ENCODE measurements at places on chromosomes 5 and 9.

GRCh38 chr9:107386396-107386795 lies 103.2 kb downstream of the KLF4 start:
- no peak for DNase-seq

DNA sequence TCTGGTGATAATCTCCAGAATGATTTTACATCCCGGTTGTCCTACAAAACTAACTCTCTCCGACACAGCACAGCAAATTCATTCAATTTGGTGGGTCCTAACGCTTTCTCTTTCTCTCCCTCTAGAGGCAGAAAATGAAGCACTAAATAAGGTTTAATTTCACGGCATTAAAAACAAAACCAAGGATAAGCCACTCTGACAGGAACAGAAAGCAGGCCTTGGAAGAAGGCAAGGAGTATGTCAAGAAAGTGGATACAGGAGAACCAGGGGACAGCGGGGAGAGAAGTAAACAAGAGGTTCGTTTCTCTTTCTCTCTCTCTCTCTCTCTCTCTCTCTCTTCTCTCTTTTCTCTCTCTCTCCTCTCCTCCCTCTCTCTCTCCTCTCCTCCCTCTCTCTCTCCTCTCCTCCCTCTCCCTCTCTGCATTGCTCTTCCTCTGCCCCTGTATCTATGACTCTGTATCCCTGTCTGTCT lies 49.8 kb downstream of the EBF1 start:
- no peak for DNase-seq

GRCh38 chr5:175657593-175658271 lies at the start of gene HRH2:
Gene HRH2 (plus strand): TSS chr5:175658071. CDS start chr5:175683234, 25,163 bp downstream.
- no peak for DNase-seq

DNA sequence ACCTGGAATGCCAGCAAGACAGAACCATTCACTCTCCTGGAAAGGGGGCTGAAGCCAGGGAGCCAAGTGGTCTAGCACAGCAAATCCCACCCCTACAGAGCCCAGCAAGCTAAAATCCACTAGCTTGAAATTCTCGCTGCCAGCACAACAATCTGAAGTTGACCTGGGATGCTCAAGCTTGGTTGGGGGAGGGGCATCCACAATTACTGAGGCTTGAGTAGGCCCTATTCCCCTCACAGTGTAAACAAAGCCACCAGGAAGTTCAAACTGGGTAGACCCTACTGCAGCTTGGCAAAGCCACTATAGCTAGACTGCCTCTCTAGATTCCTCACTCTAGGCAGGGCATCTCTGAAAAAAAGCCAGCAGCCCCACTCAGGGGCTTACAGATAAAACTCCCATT lies 17.3 kb downstream of the RIGI start:
- DNase-seq, result no peak

DNA sequence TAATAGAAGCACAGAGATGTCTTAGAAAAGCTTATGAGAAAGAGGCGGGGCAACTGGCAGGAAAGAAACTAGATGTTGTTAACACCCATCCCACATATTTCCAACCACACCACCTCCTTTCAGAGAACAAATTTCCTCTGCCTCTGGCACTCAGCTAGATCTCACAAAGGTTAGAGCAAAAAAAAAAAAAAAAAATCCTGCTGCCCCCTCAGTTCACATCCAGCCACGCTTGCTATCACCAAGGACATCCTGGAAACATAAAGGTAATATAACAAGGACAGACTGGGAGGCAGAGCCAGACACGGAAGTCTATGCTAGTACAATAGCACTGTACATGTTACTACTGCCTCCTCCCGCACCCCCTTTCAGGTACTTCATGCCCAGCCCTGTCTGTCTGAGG lies 238.0 kb upstream of the PTGER4 start:
- DNase-seq, result no peak

DNA sequence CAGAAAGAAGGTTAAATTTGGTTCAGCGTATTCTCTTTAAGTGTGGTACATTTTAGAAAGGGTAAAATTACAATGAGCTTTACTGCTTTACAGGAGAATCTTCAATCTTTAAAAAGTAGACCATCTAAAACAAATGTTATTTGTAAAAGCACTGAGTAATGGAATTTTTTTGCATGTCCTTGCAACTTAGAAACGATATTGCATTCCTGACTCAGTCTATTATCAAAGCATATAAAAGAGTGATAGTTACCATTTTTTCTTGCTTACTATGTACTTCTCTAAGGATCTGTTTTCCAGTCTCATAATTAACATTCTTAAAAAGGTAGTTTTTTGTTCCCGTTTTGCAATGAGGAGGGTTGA lies 55.5 kb upstream of the TNFAIP8 start:
- no peak for DNase-seq

DNA sequence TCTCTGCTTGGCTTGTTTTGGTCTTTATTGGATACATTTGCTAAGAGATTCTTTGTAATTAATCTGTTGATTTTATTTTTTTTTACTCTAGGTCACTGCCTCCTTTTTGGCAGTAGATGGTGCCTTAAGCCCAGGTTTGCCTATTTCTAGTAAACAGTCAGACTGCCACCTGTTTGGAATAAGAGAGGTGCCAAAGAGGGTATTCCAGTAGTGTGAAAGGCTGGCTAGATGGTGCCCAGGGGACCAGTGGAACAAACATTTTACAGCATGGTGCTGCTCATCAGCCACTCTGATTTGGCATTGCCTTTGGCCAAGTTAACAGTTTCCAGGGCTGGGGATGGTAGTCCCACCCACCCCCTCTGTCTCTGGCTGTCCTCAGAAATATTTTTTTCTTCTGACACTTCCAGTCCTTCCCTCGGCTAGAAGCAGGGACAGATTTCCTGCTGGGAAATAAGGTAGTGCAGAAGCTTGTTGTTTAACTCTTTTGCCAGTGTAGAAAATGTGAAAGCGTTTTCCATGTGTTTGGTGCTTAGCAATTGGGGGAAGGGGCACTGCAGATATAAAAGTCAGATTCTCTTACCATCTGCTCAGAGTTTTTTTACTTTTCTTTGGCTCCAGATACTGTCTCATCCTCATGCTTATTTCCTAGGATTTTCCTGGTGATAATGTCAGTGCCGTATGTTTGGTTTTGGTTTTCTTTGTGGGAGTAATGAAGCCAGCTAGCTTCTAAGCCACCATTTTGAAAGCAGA lies 36.6 kb upstream of the FBXL7 start:
- DNase-seq, result no peak

- DNase-seq, result no peak
Measured at GRCh38 chr5:149265597-149265996, 6.1 kb upstream of the AFAP1L1 start.

DNA sequence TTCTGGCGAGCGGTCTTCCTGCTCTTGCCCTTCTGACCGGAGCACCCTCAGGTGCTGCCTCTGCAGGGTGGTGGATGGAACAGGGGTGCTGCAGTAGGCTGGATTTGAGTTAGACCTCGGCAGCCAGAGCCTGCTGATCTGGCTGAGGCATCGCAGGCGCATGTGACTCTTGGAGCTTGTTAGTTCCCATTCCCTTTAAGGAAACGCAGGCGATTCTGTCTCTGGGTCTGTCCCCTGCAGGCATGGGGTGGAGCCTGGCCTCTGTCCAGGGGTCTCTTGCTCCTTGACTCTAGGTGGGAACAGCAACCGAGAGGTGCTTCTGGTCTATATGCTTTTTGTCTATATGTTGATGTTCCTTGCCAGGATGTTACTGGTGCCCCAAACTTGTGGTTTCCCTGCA lies 3.1 kb downstream of the WNK2 start:
- no peak for DNase-seq

DNA sequence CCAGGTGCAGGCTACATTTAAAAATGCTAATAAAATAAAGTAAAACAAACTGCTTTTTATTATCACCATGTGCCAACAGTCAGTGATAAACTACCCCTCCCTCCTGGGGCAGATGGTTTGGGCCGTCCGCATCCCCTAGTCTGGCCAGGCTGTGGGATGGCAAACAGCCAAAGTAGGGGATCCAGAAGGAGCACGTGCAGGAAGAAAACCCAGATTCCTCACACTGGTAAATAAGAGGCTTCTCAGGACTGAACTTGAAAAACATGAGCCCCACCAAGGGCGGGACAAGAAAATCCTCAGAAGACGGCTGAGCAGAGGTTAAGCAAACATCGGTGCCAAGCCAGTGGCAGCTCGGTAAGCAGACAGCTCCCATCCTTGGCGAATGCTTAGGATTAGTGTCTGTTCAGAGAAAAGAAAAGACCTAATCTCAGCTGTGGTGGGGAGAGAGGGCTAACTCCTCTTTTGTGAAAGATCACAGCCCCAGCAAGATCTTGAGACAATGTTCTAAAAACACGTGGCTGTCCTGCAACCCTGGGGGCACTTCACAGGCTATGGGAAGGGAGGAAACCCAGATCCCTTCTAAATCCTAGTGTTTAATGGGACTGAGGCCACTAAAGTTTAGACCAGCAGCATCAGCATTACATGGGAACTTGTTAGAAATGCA lies 46.5 kb upstream of the GDNF start:
- DNase-seq, result no peak

GRCh38 chr5:65061974-65062353 lies 293.2 kb downstream of the CWC27 start:
- no peak for DNase-seq

GRCh38 chr5:146076028-146076427 lies 29.3 kb downstream of the PLAC8L1 start:
- DNase-seq, result no peak

- no peak for DNase-seq
Measured at GRCh38 chr9:90942555-90942954, 140.9 kb downstream of the SYK start.

DNA sequence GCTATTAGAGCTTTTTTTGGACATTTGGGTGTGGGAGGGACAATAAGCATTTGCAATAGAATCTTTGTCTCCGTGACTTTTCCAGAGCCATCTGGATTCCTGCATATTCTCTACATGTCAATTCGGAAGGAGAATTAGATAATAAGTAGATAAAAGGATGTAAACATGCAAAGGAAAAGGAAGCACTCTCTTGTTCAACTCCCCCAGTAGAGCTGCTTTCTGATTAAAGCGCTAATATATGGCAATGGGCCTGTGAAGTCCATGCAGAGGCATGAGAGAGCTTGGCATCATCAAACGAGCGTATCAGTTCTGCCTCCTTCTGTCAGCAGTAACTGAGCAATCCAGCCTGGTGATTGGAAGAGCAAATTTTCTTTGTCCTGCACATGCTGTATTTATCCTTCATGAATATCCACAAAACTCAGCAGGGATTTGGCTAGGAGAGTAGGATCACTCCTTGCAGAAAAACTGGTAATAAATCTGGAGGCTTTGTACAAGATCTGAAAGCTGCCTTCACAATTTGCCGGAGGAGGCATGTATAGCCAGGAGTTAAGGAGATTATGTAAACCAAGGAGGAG lies 1752.9 kb downstream of the MAT2B start:
- no peak for DNase-seq

DNA sequence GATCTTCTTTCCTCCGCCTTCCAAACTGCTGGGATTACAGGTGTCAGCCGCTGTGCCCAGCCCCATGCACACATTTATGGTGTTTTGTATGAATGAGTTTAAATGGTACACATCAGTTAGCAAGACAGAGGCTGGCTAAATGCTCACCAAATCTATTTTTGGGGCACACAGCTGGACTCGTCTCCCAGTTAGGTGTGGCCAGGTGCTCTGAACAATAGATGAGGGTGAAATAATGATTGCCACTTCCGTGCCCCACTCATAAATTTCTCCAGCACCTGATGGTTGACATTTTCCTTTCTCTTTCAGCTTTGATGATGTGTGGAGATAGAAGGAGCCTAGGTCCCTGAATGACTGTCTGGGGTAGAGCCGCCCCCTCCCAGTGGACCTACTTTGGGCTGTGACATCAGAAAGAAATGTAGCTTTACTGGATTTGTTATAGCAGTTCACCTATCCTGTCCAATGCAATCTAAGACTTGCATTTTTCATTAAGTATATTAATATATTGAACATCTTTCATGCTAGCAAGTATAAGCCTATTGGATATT lies 8.6 kb upstream of the RAPGEF1 start:
- DNase-seq, result no peak

- DNase-seq, result no peak
Measured at GRCh38 chr5:13766236-13766635, 178.3 kb downstream of the DNAH5 start.

DNA sequence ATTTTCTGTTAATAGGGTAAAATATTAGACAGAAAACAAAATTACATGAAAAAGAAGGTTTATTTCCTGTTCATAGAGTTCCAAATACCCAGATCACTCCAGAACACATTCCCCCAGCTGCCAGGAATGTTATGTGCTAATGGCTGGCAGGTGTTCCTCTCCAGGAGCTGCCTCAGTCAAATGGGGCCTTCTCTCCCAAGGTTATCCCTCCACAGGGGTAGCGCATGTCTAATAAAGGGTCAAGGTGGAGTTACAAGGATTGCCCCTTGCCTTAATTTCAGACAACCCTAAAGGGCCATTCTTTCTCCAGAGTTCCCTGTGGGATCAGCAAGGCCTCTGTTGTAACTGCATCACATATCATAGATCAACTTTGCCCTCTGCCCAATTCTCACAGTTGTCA lies 148.6 kb upstream of the PLPPR1 start:
- DNase-seq, result no peak

- DNase-seq, result no peak
Measured at GRCh38 chr5:75368391-75368790, 31.4 kb downstream of the HMGCR start.

- no peak for DNase-seq
Measured at GRCh38 chr5:760363-761058, 24.0 kb downstream of the ZDHHC11B start.

GRCh38 chr5:65482736-65483545 lies 1.2 kb upstream of the ADAMTS6 start:
- peak; percentile 66 for DNase-seq

DNA sequence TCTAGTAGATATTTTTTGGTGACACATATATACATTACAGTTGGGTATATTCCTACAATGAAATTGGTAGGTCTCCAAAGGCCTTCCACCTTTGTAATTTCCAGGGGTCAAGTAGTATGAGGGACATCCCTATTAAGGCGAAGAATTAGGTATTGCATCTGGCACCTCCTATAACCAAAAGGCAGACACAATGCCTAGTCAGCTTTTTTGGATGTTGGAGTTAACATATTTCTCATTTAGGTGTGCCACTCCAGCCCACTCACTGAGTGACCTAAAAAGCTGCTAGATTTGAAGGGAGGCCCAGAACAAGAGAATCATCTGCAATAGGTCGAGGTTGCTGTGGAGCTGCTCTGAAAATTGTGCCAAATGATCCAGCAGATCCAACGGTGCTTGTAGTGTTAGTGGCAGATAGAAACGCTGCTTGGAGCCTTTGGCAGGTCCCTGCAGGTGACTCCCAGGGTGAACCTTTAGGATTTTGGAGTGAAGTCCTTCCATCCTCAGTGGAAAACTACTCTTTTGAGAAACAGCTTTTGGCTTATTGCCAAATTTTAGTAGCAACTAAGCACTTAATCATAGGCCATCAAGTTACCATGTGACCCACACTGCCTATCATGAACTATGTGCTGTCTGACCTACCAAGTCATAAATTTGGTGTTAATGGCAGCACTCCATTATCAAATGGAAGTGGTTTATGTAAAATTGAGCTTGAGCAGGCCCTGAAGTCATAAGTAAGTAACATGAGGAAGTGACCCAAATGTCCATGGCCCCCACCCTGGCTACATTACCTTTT lies 15.7 kb upstream of the FNIP1 start:
- DNase-seq, result no peak

DNA sequence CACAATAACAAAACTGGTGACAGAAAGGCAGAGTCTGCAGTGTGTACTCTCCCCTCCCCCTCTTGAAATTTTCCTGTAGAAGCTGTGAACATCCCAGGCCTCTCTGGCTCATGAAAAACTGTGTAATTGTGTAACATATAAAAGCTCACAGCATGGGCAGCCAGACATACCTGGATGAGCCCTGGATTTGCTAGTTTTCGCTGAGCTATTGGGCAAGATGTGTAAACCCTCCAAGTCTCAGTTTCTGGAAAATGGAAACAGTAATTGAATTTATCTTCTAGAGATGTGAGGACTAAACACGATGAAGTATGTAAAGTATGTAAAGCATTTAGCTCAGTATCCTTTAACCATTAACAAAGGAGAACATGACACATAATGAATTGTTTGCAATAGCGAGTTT lies 143.2 kb upstream of the ANKH start:
- DNase-seq, result no peak

Measured in NCI-H2029 treated with DMSO at 0.1 percent for 48 hours (cell line).